ENCODE measurements at places on chromosomes 6 and 20. TPM values are rescaled to one million over a fixed set of nuclear protein-coding genes. Genes with fewer than 3 reads are reported as not detected.
A peak's percentile ranks its signal among the peaks of the same experiment; 100 is the strongest.

- DNase-seq = peak; percentile 83
- no peak overlapping the region for H3K27ac ChIP-seq
- no peaks in the 10 kb centered on the region for H3K27me3 ChIP-seq
Observed at GRCh38 chr20:32521780-32522525, 63.2 kb downstream of the NOL4L start.

GRCh38 chr6:156601152-156602065 is 175.8 kb upstream of the ARID1B start:
- no peaks in the 10 kb centered on the region for H3K36me3 ChIP-seq
- H3K27me3 ChIP-seq = no peaks in the 10 kb centered on the region
- no peak overlapping the region for H3K27ac ChIP-seq
- no peak overlapping the region for H3K4me3 ChIP-seq

RNF217 gene
- 58.6 TPM for total RNA-seq

GRCh38 chr6:56349194-56349593 is 101.8 kb upstream of the COL21A1 start:
- no peaks in the 10 kb centered on the region for H3K36me3 ChIP-seq
- H3K27me3 ChIP-seq = no peaks in the 10 kb centered on the region
- no peak for DNase-seq
- no peak overlapping the region for H3K4me3 ChIP-seq

DNA sequence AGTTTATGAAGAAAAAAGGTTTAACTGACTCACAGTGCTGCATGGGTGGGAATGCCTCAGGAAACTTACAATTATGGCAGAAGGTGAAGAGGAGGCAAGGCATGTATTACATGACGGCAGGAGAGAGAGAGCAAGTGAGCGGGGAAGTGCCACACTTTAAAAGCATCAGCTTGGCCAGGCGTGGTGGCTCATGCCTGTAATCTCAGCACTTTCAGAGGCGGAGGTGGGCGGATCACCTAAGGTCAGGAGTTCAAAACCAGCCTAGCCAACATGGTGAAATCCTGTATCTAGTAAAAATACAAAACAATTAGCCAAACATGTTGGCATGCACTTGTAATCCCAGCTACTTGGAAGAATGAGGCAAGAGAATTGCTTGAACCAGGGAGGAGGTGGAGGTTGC is 213.3 kb upstream of the THEMIS start:
- no peaks in the 10 kb centered on the region for H3K27me3 ChIP-seq
- no peak overlapping the region for H3K27ac ChIP-seq
- H3K36me3 ChIP-seq = no peaks in the 10 kb centered on the region
- H3K4me3 ChIP-seq = no peak overlapping the region
- no peak for DNase-seq

GRCh38 chr6:3340894-3341293 is 82.1 kb downstream of the PSMG4 start:
- no peaks in the 10 kb centered on the region for H3K27me3 ChIP-seq
- H3K36me3 ChIP-seq = no peaks in the 10 kb centered on the region
- H3K27ac ChIP-seq = peak overlapping the region; percentile 76
- H3K4me3 ChIP-seq = no peak overlapping the region
- DNase-seq = peak; percentile 62

DNA sequence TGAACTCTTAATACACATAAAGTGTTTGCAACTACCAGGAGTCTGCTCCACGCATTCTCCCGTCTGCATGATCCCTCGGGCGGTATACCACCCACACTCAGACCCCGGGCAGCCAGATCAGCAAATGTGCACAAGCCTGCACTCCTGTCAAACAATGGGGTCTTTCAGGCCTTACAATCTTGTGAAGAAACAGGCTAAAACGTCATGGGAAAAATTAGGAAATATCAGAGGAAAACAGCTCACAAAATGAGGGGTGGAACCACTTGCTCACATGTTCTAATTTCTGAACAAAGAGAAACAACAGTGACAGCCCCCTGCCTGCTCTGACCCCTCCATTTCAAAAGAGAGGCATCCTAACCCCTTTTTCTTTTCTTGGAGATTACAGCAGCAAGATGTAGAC is 69.4 kb downstream of the BACH2 start:
- no peak overlapping the region for H3K4me3 ChIP-seq
- no peak overlapping the region for H3K27ac ChIP-seq
- no peaks in the 10 kb centered on the region for H3K27me3 ChIP-seq
- DNase-seq = peak; percentile 54
- no peaks in the 10 kb centered on the region for H3K36me3 ChIP-seq

LIME1 gene
- total RNA-seq = 6.2 TPM

DNA sequence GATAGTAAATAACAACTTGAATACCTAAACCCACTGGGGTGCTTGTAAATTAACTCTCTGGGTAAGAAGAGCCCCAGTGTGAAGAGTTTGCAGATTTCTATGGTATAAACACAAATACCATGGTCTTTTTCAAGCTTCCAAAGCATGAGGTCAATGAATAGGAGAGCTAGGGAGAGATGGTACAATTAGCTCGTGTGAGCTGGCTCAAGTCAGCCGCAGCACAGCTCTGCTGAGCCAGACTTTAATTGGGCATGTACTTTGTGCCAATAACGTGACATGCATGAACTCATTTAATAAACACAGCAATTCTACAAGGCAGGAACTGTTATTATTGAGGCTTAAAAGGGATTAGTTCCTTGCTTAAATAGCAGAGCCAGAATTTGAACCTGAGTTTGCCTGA is 684.2 kb downstream of the KIF16B start:
- no peak overlapping the region for H3K4me3 ChIP-seq
- no peak for DNase-seq
- no peaks in the 10 kb centered on the region for H3K27me3 ChIP-seq
- no peak overlapping the region for H3K27ac ChIP-seq
- H3K4me1 ChIP-seq = no peaks in the 10 kb centered on the region

- H3K36me3 ChIP-seq = no peaks in the 10 kb centered on the region
- no peaks in the 10 kb centered on the region for H3K27me3 ChIP-seq
- no peaks in the 10 kb centered on the region for H3K4me1 ChIP-seq
- H3K27ac ChIP-seq = no peak overlapping the region
- H3K4me3 ChIP-seq = no peak overlapping the region
- DNase-seq = peak; percentile 97
Observed at GRCh38 chr6:43916924-43917877, 147.2 kb downstream of the VEGFA start.

SMPDL3A gene
- total RNA-seq = 55.2 TPM

THBS2 gene
- 35.4 TPM for total RNA-seq

- no peaks in the 10 kb centered on the region for H3K4me1 ChIP-seq
- no peaks in the 10 kb centered on the region for H3K36me3 ChIP-seq
- no peak overlapping the region for H3K27ac ChIP-seq
- H3K27me3 ChIP-seq = no peaks in the 10 kb centered on the region
- DNase-seq = no peak
Observed at GRCh38 chr6:24445704-24446103, 43.0 kb downstream of the MRS2 start.

DNA sequence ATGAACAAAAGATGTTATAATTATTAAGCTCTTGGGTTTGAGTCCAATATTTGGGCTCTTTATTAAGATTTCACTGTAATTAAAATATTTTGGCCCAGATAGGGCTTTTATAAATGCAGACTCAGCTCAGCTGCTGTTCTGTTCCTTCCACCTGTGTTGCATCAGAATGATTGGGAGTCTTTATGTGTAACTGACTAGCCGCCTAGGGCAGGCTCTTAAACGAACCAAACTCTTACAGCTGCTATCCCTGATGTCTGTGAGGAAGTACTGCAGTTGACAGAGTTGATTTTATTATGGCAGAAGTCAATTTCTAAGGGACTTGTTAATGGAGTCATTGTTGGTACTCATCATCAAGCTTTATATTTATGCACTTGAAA is 144.7 kb downstream of the MYO6 start:
- no peak overlapping the region for H3K4me3 ChIP-seq
- no peak overlapping the region for H3K27ac ChIP-seq
- no peaks in the 10 kb centered on the region for H3K27me3 ChIP-seq
- DNase-seq = no peak

DNA sequence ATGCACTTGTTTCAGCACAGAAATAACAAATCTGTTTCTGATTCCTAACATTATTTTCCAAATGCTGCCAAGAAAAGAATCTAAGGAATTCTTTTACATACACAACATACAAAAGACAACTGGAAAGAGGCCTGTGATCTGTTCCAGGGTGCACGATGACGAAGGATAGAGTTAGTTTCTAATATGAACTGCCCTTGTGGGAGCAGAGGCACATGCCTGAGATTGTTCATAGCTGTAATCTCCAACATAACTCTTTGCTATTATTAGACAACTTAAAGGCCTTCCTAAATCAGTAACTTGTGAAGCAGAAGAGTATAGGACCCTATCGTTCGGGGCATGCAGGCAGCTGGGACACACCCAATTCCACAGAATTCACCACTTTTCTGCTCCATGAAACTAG is 41.2 kb upstream of the NHSL1 start:
- no peaks in the 10 kb centered on the region for H3K36me3 ChIP-seq
- no peaks in the 10 kb centered on the region for H3K27me3 ChIP-seq
- H3K4me3 ChIP-seq = no peak overlapping the region
- H3K27ac ChIP-seq = peak overlapping the region; percentile 54

DNA sequence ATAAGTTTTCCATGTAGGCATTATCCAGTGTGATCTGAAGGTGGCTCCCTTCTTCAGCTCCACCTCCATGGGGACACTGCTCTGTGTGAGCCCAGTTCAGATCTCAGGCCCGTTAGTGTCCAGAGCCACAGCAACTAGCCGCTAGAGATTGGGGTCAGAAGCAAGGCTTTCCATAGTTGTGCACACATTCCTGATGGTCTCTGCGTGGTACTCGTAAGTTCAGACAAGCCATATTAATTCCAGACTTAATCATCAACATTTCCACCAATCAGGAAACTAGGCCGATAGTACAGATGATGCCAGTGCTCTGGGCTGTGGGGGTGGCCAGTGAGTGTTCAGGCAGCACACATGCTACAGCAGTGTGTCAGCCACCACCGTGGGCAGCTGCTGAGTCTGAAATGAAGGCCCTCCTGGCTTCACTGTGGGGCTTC is 17.5 kb upstream of the SYNCRIP start:
- no peak overlapping the region for H3K27ac ChIP-seq
- H3K4me1 ChIP-seq = no peaks in the 10 kb centered on the region
- H3K4me3 ChIP-seq = no peak overlapping the region
- H3K36me3 ChIP-seq = peaks cover 2% of the 10 kb centered on the region

DNA sequence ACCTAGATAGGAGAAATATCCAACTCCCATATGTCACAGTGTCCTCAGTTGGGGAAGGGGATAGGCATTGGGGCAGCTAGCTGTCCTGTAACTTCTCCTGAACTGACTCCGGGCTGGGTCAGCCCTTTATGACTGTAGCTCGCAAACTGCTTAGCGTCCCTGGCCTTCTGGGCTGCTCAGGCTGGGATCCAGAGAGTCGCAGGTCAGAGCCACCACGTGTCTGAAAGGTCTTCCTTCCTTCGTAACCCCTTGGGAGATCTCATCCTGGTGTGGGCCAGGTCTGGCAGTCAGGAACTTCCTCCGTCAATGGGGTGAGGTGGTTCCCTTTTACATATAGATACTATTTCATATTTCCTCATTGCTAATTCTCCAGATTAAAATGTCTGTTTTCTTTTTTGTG is 28.8 kb upstream of the HINT3 start:
- H3K27me3 ChIP-seq = no peaks in the 10 kb centered on the region
- H3K36me3 ChIP-seq = peaks cover 17% of the 10 kb centered on the region
- no peak for DNase-seq
- no peak overlapping the region for H3K4me3 ChIP-seq

GRCh38 chr6:26175428-26176181 is 88.4 kb downstream of the HFE start:
- H3K4me1 ChIP-seq = no peaks in the 10 kb centered on the region
- no peaks in the 10 kb centered on the region for H3K36me3 ChIP-seq
- DNase-seq = peak; percentile 47
- no peak overlapping the region for H3K4me3 ChIP-seq
- H3K27ac ChIP-seq = no peak overlapping the region

KATNA1 gene
- 28.1 TPM for total RNA-seq

- H3K4me1 ChIP-seq = peaks cover 10% of the 10 kb centered on the region
- H3K36me3 ChIP-seq = peaks cover 6% of the 10 kb centered on the region
- DNase-seq = peak; percentile 68
Observed at GRCh38 chr6:30885999-30886896, 1.9 kb downstream of the DDR1 start.

DNA sequence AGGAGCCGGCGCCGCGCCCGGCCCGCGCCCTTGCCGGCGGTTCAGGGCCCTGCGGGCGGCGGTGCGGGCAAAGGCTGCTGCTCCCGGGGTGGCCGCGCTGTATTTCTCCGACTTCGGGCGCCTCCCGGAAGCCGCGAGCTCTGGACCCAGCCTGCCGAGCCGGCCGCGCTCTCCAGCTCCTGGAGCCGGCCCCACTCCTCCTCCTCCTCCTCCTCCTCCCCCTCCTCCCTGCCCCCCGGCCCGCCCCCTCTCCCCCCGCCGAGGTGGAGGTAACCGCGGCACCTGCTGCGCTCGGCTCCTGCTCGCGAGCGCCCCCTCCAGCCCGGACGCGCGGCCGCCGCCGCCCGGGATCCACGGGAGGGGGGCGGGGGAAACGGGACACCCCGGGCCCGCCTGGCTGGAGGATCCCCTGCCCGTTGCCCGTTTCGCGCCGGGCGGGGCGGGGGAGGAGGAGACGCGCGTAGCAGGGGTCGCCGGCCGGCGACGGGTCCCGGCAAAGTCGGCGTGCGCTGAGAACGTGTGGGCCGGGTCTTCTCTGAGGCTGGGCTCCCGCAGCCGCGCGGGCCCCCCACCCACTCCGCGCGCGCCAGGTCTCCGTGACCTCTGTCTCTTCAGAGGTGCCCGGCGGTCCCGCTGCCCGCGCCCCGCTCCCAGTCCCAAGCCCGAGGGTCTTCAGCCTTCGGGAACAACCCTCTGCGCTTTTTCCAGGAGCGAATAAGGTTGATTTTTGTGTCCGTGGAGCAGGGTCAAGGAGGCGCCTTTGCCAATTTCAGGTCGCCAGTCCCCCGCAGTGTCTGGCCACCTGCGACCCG is at the start of gene SLC22A23:
TSS of gene SLC22A23 (minus strand) at position 153 of the 812 bp plus-strand sequence. CDS start 491 bp downstream, outside the sequence.
- peak within 1 kb of the TSS; percentile 54 for H3K4me3 ChIP-seq
- peaks cover 5% of the 10 kb centered on the region for H3K27me3 ChIP-seq
- peaks cover 32% of the 10 kb centered on the region for H3K4me1 ChIP-seq
- H3K27ac ChIP-seq = peak within 1 kb of the TSS; percentile 35
- peak; percentile 75 for DNase-seq

- DNase-seq = no peak
- H3K27me3 ChIP-seq = no peaks in the 10 kb centered on the region
- H3K27ac ChIP-seq = no peak overlapping the region
Observed at GRCh38 chr6:112032728-112033127, 21.2 kb upstream of the CCN6 start.

GRCh38 chr6:5726976-5727718 is 279.6 kb downstream of the NRN1 start:
- no peaks in the 10 kb centered on the region for H3K27me3 ChIP-seq
- no peak overlapping the region for H3K4me3 ChIP-seq
- no peaks in the 10 kb centered on the region for H3K36me3 ChIP-seq
- no peak for DNase-seq
- H3K27ac ChIP-seq = no peak overlapping the region
- no peaks in the 10 kb centered on the region for H3K4me1 ChIP-seq

DNA sequence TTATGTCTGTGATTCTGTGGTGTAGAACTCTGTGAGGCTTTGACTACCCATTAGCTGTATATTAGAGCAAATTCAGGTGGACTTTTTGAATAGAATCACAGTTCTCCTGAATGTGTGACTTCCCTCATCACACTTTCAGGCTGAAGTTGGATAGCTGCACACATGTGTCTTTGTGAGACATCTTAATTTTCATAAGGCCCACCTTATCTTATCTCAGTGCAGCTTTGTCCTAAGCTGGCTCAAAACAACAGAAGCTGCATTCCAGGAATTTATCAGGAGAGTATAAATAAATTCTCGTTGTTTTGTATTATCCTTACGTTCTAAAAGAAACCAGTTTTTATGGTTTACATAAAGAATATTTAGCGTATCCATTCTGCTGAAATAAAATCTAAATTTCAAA is 26.2 kb upstream of the SLC35D3 start:
- no peaks in the 10 kb centered on the region for H3K27me3 ChIP-seq
- peaks cover 8% of the 10 kb centered on the region for H3K36me3 ChIP-seq
- H3K4me1 ChIP-seq = peaks cover under 1% of the 10 kb centered on the region
- H3K4me3 ChIP-seq = no peak overlapping the region

PBOV1 gene
- not detected for total RNA-seq

All from lung (tissue), 17 donors.